ENCODE measurements at places on chromosomes 12 and 14.

- DNase-seq, result no peak
Observed at GRCh38 chr12:66516561-66516960, 162.3 kb downstream of the GRIP1 start.

- DNase-seq, result no peak
Observed at GRCh38 chr14:26163761-26164160, 434.1 kb downstream of the NOVA1 start.

GRCh38 chr14:20631023-20631879, 10.2 kb downstream of the OR6S1 start:
- no peak for DNase-seq

- DNase-seq, result no peak
Observed at GRCh38 chr12:101564912-101565311, 29.9 kb upstream of the MYBPC1 start.

DNA sequence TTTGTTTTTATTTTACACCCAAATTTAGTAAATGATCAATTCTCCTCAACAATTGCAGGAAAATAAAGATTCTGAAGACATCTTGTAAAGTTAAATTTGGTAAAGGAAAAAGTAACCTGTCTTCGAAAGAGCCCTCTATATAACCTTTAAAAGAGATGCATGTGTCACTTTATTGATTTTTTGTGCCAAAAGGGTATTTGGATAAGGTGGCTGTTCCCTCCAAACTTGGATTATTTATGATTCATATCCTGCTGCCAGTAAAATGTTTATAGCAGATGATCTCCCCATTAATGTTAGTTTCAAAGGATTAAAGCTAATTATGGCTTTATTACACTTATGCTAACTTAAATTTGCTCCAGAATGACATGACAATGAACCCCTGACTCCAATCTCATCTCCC, 98.8 kb downstream of the DUSP6 start:
- no peak for DNase-seq

GRCh38 chr14:56694609-56695008, 115.0 kb downstream of the TMEM260 start:
- DNase-seq, result no peak

- no peak for DNase-seq
Observed at GRCh38 chr14:20409226-20409625, 4.1 kb downstream of the TEP1 start.

DNA sequence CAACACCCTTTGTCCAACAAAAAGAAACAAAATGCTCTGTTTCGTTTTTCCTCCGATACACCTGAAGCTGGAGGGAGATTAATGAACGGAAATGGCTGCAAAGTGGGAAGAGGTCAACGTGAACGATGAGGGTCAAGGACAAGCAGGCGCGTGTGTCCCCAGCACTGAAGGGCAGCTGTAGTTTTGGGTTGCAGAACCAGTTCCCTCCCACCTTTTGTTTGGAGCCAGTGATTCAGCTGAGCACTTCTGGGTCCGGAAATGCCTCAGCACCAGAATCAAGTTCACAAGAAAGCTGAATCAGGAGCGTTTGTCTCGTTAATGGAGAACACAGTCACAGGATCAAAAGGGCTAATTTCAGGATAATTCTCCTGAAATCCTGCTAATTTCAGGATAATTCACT, 51.1 kb upstream of the PWP1 start:
- DNase-seq, result no peak

GRCh38 chr12:47547077-47547476, 158.8 kb downstream of the RPAP3 start:
- no peak for DNase-seq

- DNase-seq, result no peak
Observed at GRCh38 chr14:75186953-75187352, 10.5 kb upstream of the TMED10 start.

DNA sequence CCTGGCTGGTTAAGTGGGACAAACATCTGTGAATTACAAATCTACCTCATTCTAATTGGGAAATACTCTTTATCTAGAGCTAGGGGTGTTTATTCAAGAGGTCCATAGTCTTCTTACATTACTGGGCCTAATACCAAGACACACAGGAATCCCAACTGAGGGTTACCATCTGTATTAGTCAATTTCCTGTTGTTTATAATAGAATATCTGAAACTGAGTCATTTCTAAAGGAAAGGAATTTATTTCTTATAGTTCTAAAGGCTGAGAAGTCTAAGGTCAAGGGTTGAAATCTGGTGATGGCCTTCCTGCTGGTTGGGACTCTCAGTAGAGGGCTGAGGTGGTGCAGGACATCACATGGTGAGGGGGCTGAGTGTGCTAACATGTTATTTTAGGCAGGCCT, 36.0 kb downstream of the RTRAF start:
- DNase-seq, result no peak

DNA sequence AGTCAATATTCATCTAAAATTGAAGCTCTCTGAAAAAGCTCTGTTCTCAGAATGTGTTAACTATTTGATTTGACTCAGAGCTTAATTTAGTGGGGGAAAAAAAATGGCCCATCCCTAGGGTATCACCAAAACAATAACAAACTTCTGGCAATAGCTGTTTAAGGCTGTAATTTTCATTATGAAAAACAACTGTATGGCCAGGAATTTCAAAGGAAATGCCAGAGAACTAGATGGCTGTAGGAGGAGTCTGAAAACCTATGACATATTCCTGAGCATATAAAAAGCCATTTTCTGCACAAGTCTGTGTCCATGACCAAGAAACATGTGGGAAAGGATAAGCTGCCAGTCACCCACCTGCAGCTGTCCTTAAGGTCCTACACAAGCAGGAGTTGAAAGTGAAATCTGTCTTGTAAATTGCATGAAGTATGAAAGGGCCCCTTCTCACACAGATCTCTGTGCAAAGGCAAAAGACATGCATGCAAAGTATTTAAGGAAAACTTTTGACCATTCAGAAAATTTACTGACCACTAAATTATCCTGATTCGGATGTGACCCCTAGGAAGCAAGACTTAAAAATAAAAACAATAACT, 299.1 kb downstream of the BTG1 start:
- DNase-seq, result no peak

- DNase-seq, result no peak
Observed at GRCh38 chr14:52248057-52248456, 19.4 kb upstream of the PTGDR start.

DNA sequence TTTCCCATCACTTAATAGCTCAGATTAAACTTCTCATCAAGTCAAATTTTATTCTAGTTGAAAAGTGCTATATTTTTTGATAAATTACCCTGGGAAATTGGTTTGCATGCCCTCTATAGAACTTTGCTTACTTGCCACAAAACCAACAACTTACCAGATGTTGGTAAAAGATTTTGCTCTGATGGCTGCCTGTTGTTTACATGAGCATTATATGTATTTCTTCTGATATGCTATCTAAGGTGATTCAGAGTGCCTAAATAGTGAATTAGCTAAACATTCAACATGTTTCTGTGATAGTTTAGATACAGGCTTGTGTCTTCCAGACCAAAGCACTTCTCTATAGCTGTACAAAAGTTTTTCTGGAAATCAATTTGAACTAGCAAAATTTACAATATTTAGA, 51.0 kb downstream of the PPM1A start:
- DNase-seq, result no peak

DNA sequence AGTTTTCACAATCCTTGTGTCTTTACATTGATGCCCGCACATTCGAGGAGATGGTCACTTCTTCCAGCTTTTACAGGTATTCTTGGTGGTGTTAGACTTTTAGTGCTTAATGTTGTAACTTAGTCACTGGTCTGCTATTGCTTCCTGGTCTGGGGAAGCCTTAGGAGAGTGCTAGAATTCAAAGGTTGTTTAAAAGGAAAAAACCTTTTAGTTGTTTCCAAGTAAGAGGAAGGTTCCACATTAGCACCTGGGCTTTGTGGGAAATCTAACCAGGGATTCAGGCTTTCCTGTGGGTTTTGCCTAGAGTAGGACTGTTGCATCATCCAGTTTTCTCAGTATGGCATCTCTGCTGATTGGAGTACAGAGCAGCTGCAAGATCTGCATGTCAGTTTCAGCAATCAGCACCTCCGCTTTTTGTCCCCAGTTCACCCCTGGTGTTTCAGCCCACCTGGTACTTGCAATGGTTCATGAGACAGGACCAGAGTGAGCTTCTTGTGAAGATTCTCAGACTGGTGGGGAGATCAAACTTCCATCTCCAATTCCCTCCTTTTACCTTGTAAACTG, 44.0 kb upstream of the PLBD1 start:
- DNase-seq, result no peak

DNA sequence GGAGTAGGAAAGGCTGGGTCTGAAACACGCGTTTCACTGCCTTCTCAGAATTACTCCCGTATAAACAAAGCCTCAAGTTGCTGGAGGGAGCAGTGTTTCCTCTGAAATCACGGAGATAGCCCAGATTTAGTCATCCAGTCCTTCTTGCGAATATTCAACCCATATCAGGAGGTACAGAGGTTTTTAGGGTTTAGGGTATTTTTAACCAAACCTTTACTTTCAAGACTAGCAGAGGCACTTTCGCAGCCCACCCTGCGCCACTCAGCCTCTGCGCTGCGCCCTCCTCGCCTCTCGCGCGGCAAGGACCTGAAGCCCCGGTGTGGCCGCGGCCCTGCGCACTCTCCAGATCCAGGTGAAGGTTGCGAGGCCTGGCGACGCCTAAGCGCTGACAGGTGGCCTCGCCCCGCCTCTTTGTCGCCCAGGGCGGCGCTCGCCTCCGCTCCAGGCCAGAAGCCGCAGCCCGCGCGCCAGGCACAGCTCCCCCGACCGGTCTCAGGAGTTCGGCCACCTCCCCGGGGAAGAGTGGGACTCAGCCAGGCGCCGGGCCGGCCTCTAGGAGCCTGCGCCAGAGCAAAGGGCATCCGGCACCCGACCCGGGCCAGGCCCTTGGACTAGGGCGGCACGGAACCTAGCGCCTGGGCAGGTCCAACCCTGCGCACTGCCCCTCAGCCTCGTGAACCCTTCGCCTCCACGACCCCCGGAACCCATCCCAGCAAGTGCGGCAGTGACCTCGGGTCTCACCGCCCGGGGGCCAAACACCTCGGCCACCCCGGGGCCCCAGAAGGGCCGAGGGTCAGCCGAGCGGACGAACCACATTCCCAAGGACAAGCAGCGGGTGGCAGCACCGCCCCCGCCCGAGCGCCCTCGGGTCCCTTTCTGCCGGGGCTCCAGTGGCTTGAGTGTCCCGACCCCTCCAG, 1.8 kb upstream of the SAMD4A start:
- peak; percentile 48 for DNase-seq

GRCh38 chr12:120121343-120121742, 4.8 kb upstream of the RAB35 start:
- DNase-seq, result no peak

DNA sequence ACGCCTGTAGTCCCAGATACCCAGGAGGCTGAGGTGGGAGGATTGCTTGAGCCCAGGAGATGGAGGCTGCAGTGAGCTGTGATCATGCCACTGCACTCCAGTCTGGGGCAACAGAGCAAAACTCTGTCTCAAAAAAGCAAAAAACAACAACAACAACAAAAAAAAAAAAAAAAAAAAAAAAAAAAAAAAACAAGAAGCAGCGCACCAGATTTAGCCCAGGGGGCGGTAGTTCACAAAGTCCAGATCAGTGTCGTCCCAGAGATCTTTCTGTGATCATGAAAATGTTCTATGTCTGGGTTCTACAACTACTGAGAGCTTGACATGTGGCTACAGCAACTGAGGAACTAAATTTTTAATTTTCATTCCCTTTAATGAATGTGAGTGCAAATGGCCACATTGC, 27.4 kb downstream of the OAS2 start:
- no peak for DNase-seq

GRCh38 chr12:56258820-56259183, 618 bp upstream of the ANKRD52 start:
- no peak for DNase-seq

- no peak for DNase-seq
Observed at GRCh38 chr12:57000393-57000792, 6.0 kb downstream of the ZBTB39 start.

GRCh38 chr14:93720076-93720815, 68.0 kb downstream of the PRIMA1 start:
- DNase-seq, result no peak

DNA sequence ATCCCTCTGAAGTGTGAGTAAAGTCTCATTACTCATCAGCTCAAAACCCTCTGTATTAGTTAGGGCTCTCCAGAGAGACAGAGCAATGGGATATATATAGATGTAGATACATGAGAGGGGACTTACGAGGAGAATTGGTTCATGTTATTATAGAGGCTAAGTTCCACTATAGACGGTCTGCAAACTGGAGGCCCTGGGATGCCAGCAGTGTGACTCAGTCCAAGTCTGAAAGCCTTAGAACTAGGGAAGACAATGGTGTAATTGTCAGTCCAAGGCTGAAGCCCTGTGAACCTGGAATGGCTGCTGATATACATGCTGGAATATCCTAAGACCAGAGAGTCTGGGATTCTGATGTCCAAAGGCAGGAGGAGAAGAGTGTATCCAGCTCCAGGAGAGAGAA, 57.3 kb upstream of the CEP83 start:
- DNase-seq, result no peak

DNA sequence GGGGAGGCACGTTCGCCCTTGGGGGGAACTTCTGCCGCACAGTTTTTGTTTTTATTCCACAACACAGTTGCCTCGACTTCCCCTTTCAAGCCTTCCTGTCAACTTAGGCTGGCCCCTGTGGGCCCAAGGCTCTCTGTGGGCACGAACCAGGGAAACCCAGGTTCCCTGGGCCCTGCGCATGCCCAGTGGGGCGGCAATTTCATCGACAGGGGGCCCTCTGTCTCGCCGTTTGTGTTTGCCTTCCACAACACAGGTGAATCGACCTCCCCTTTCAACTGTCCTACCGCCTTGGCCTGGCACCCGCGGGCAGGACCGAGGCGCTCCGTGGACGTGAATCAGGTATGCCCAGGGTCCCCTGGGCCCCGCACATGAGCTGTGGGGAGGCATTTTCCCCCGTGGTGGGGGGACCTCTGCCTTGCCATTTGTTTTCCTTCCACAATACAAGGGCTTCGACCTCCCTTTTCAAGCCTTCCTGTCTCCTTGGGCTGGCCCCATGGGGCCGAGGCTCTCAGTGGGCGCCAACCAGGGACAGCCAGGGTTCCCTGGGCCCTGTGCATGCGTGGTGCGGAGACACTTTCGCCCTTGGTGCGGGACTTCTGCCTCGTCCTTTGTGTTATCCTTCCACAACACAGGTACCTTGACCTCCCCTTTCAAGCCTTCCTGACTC, 354.0 kb downstream of the ALG10 start:
- DNase-seq, result no peak

DNA sequence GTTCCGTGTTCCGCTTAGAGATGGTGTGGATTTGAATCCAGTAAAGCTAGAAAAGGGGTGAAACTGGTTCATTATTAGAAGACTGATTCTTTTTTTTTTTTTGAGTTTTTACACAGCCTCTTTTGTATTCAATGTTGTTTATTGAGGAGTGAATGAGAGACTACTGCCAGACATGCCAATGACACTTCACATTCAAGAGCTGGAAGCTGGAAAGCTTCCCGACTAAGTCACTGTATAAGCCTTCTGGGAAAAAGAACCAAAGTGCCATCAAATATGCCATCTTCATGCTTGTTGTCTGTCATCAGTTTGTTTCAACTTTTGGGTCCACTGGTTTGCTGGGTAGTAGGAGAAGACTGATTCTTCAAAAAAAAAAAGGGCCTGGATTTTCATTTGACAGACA, 164.8 kb downstream of the ATP23 start:
- peak; percentile 18 for DNase-seq

- no peak for DNase-seq
Observed at GRCh38 chr14:92605274-92605940, 91.8 kb downstream of the RIN3 start.

GRCh38 chr12:95229636-95230035, 12.0 kb downstream of the VEZT start:
- DNase-seq, result no peak
